Occipital lobe (tissue), 3 donors: ENCODE measurements at places on chromosomes 1 and 21. TPM values are rescaled to one million over a fixed set of nuclear protein-coding genes. Genes with fewer than 3 reads are reported as not detected.

DNA sequence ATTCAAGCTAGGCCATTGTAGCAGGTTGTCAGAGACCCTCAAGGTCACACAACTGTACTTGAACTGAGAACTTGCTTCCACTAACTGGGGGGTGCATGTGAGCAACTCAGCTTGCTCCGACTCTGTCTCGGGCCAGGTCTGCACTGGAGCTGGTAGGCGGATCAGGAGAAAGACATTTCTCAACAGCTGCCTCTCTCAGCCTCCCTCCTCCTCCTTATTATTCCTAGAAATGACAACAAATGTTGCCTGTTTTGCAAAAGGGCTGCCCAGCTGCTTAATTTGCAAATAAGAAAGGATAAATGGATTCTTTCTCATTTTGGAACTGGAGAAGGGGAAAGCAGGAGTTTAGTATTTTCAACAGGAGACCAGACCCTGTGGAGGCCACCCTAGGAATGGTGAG, 140.5 kb downstream of the RHOU start:
- DNase-seq, result no peak

DNA sequence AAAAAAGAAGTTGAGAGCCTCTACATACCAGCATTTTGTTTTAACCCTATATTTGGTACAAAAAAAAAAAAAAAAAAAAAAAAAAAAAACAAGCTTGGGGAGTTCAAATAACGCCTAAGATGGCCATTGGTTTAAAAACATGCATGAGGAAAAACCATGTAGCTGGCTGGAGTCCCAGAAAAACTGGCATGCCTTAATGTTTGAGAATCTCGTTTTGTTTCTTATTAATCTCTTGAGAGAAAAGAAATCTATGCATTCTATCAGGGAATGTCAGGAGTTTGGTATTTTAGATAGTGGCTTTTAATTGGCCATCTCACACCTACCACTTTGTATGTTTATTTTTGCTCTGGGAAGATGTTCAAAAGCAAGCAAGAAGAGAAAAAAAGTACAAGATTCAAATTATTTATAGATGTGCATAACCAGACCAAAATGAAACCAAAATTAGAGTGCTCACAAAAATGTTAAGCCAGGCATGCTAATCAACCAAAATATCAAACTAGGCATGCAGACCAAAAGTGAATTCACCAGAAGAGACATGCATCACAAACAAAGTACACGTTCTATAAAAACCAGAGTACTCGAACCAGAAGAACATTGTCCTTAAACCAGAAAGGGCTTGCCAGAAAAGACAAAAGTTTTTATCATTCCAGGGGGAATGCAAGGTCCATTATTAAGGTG, 156.6 kb downstream of the AK5 start:
- DNase-seq, result no peak

DNA sequence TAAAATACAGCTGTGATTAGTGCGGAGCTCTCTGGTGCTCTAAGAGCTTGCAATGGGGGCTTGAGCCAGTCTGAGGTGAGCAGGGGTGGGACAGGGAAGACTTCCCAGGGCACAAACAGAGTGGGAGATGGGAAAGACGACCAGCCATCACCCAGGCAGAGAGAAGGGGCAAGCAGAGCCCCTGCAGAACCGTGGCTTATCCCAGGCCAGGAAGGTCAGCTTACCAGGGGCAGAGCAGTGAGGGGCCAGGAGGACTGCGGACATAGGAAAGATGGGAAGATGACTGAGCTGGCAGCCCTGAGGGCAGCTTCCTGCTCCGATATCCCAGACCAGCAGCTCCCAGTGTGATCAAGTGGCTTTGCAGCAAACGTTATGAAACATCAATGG, 55.4 kb upstream of the IFFO2 start:
- no peak for DNase-seq

GRCh38 chr1:109275706-109276345, 7.1 kb downstream of the PSRC1 start:
- no peak for DNase-seq

DNA sequence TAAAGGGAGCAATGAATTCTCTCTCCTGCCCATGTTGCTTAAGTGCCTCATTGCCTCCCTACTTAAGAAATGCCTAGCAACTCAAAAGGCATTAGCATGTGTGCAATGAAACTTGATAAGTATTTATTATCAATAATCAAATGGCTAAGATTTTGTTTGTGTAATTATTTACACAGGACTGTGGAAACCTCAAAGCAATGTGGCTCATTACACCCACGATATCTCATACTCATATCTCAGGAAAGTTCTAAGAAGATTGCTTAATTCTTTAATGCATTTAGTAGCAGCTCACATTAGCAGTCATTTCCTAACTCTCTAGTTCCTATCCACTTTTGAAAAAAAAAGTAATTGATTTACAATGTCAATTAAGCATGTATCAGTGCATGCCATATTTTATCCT, 253.3 kb downstream of the DUSP10 start:
- no peak for DNase-seq

- DNase-seq, result no peak
These were observed 50.2 kb upstream of the TIAM1 start for GRCh38 chr21:31394309-31394708.

- DNase-seq, result no peak
These were observed 1.7 kb downstream of the WASF2 start for GRCh38 chr1:27487966-27488884.

GRCh38 chr1:225441314-225442122, 13.7 kb upstream of the LBR start:
- no peak for DNase-seq

GRCh38 chr1:223016890-223017289, 126.2 kb downstream of the TLR5 start:
- no peak for DNase-seq

DNA sequence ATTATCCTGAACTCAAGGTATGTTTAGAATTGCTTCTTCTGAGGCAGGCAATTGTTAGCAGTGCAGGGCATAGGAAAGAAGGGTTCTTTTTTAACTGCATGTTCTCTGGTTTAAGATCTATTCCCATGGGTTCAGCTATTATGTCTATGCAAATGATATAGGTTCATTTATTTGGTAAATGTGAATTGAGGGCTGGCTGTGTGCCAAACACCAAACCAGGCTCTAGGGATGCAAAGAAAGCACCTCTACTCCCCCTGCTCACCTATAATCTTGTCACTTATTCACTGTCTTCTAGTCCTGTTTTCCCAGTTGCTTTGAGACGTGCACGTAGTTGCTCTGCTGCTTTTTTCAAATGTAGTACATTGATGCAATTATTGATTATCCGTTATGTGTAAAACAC, 691 bp upstream of the KIFAP3 start:
- no peak for DNase-seq

GRCh38 chr1:46036894-46037839, 95.3 kb downstream of the PIK3R3 start:
- DNase-seq, result peak; percentile 84

- no peak for DNase-seq
These were observed 164.6 kb downstream of the RASAL2 start for GRCh38 chr1:178258536-178258935.

GRCh38 chr1:154155251-154155650, 378 bp upstream of the NUP210L start:
- no peak for DNase-seq

DNA sequence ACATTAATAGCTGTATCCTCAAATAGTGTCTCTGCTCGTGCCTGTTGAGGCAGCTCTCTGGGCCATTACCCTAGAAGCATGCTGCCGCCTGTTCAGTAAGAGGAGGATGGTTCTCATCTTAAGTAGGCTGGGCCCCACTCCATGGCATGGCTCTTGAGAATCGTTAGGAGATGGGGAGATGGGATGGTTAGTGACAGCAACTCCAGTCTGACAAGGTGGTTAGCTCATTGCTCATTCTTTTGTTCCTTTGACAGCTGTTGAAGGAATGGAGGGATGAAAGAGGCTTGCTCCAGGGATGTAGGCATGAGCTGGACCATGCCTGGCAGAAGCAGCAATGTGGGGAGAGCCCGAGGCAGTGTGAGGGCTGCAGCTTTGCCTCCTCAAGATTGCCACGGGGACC, 68.2 kb downstream of the MAP10 start:
- DNase-seq, result no peak

DNA sequence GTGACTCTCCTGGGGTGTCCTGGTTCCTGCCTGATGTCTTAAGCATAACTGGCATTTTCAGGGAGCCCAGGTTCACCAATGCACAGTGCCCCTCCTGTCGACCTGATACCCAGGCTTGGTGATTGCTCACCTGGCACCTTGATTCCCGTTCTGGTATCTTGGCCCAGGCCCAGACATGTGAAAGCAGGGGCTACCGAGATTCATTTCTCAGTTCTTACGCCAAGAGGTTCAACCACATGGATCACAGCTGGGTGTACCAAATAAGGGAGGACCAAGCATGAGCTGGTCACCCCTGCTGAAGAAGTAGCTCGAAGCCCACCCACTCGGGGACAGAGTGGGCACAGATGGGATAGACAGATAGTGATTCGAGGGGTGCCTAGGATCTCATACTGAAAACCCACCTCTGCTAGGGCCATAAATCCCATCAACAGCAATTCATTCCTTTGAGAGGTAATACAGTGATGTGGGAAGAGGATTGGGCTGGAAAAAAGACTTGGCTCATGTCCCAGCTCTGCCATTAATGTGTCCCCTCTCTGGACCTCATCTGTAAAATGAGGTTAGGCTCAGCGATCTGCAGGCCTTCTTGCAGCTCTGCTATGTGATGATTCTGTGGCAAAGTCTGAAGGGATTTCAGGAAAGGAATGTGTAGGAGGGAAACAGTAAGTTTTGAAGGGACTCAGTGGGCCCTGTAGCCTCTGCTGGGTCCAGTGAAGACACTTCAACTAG, 2.7 kb downstream of the EPHX1 start:
- no peak for DNase-seq

GRCh38 chr21:17889171-17889570, 70.0 kb upstream of the C21orf91 start:
- DNase-seq, result no peak

GRCh38 chr1:208486677-208487076, 242.5 kb upstream of the PLXNA2 start:
- DNase-seq, result no peak

- no peak for DNase-seq
These were observed 19.2 kb upstream of the PTTG1IP start for GRCh38 chr21:44892536-44893277.

DNA sequence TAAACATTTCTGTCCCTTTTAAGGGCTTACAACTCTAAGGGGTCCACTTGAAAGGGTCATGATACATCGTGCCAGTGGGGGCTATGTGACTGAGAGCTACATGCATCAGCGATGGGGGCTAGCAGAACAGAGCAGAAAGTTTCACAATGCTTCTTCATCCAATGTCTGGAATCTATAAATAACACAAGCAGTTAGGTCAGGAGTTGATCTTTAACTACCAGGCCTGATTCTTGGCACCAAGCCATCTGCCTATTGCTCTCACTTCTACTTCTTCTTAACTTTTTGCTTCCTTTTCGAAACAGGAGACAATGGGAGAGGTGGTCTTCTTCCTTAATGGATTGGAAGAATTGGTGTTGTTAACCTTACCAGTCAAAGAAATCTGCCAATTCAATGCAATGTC, 410.0 kb downstream of the TGFB2 start:
- DNase-seq, result no peak

DNA sequence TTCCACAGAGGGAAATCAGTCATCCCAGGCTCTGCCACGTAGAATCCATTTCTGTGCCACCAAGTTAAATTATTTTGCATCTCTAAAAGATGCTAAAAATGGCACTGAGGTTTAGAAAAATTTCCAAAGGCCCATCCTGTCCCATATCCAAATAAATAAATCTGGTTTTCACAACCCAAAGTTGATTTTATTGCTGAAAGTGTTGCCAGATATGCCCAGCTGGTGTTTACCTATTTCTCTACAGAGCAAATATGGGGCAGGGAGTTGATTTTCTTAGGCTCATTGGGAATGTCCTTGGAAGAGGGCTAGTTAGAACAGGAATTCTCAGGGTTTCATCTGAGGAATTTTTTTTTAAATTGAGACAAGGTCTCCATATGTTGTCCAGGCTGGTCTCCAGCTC, 19.0 kb downstream of the MAP1LC3C start:
- no peak for DNase-seq

DNA sequence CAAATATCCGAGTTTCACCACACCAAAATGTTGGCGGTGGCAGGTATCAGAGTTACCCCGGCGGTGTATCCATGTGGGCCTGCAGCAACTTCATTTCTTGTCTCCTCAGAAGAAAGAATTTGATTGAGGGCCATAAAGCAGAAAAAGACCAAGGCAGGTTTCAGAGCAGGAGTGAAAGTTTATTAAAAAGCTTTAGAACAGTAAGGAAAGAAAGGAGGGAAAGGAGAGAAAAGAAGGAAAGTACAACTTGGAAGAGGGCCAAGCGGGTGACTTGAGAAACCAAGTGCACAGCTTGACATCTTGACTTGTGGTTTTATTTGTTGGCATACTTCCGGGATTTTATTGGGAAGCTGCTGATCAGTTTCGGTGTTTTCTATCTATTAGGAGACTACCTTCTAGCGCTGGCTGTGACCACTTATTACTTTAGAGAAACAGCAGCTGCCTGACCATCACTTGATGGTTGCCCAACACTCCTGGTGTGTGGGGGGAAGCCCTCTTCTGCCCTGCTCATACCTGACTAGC, 75.5 kb upstream of the RAB3GAP2 start:
- DNase-seq, result no peak

DNA sequence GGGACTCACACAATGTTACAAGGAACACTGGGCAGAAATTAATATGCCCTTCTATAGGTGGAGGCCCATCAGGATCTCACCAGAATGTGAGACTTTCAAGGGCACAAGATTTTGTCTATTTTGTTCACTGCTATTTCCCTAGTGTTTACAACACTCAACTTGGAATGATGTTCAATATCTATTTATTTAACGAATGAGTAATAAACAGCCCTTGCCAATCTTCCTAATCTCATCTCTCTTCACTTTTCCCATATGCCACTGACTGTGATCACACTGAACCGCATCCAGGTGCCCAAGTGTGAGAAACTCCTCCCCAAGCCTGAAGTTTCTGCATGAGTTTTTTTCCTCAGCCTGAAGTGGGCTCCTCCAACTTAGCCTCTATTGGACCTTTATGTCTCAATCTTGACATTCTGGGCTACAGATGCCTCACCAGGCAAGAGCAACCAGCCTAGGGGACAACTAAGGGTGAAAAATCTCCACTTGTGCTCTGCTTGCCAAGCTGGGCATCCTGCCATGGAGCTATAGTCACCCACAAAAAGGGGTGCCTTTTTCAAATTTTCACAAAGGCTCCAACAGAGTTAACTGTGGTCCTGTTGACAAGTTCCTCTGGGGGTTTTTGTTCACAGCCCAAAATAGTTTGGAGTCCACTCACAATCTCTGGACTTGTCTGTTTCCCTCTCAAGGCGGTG, 105.6 kb downstream of the PLPP3 start:
- DNase-seq, result peak; percentile 9

- DNase-seq, result no peak
These were observed 70.6 kb downstream of the FNBP1L start for GRCh38 chr1:93518516-93518915.

GRCh38 chr1:56798053-56798471, 21.1 kb downstream of the FYB2 start:
- DNase-seq, result no peak

BCAN gene
- total RNA-seq, result 95.8 TPM

MFN2 gene
- 35.1 TPM for total RNA-seq

LPAR3 gene
- 0.78 TPM for total RNA-seq

PPIE gene
- 23.6 TPM for total RNA-seq

CAPN8 gene
- total RNA-seq, result not detected

SELE gene
- 0.94 TPM for total RNA-seq

SPATA21 gene
- total RNA-seq, result not detected

LDLRAD1 gene
- not detected for total RNA-seq

IVL gene
- total RNA-seq, result not detected
